AG08395 (cell line): ENCODE measurements at places on chromosomes 1 and 21.

DNA sequence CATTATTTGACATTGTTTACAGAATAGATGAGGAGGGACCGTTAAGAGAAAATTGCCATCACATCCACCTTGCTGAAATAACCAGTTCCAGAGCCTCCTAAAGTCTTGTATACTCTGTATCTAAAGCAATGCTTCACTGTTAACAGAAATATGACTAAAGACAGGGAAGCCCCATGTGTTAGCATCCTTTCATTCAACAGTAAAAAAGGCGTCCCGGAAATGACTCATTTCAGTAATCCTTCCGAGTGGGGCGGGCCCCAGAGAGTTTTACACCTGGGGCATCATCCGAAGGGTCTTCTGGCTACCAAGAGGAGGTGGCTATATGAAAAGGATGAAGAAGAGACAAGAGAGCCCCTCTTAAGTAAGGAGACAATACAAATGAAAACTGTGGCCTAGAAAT is 227.2 kb downstream of the SLC45A1 start:
- no peak for DNase-seq

DNA sequence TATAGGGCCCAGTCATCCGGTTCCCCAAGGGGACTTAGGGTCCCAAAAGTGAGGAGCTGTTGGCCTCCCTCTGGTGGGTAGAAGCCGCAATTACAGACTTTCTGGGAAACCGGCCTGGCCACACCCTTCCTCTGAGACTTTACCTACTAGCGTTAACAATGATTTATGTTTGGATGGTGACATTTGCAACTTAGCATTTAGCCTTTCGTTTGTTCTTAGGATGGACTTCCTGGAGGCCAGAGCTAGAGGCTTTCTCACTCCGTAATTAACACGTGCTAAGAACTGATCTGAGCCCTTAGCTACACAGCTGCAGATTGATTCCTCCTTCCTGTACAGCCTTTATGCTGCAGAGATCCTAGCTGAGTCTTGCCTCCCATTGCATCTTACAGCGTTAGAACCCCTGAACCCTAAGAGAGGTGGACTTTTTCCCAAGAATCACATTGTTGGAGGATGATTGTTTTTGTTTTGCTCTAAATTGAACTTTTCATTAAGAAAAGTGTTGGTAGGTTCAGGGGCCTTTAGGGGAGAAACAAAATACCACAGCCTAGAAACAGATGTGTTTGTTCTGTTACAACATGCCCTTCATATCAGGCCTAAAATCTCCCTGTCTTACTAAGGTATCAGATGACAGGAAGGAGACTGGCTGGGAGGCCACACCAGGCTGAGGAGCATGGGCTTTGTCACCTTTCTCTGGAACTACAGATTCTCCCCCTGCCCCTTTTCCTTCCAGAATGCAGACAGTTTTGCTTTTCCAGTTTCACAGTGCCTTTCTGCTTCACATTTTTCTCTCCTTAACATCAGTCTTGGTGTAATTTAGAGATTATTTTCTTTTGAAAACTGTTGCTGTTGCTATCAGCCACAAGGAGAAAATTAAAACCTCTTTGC is 1.9 kb downstream of the S100A11 start:
- DNase-seq = peak; percentile 73

- no peak for DNase-seq
Measured at GRCh38 chr1:9240914-9241820, 6.6 kb downstream of the H6PD start.

GRCh38 chr1:94754570-94754969 is 65.6 kb upstream of the SLC44A3 start:
- DNase-seq = no peak

DNA sequence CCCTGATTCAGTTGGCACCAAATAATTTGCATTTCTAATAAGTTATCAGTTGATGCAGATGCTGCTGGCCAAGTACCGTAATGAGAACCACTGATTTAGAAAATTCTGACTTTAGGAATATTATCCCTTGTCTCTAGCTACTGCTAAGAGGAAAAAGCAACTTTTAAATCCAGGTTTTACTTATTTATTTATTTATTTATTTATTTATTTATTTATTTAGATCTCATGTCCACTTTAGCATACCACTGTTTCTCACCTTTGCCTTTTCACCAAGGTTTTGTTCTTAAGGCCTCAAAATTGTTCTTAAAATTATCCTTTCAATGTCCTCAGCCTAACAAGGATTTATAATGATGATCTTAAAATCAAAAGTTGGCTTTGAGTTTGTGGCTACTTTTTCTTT is 8.7 kb upstream of the CYYR1 start:
- DNase-seq = no peak

- no peak for DNase-seq
Measured at GRCh38 chr21:14526199-14526598, 19.9 kb downstream of the SAMSN1 start.

DNA sequence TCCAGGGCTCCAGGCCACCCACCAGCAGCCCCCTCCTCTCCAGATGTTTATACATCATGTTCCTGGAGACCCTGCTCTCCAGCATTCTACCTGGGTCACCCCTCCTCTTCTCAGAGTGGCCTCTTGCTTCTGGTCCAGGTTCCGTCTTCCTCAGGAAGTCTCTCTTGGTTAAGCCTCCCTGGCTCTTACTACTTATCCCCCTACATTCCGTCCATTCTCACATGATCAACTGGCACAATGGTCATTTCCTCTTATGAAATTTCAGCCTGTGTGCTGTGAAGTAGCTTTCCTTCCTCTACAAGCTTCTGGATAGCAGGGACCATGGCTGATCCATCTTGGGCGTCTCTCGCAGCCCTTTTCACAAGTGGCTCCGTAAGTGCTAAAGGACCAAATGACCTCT is 33.9 kb upstream of the ATP2B4 start:
- no peak for DNase-seq

- no peak for DNase-seq
Measured at GRCh38 chr1:225684741-225685140, 31.8 kb upstream of the ENAH start.

- DNase-seq = no peak
Measured at GRCh38 chr1:157739229-157739901, 37.6 kb downstream of the FCRL2 start.

DNA sequence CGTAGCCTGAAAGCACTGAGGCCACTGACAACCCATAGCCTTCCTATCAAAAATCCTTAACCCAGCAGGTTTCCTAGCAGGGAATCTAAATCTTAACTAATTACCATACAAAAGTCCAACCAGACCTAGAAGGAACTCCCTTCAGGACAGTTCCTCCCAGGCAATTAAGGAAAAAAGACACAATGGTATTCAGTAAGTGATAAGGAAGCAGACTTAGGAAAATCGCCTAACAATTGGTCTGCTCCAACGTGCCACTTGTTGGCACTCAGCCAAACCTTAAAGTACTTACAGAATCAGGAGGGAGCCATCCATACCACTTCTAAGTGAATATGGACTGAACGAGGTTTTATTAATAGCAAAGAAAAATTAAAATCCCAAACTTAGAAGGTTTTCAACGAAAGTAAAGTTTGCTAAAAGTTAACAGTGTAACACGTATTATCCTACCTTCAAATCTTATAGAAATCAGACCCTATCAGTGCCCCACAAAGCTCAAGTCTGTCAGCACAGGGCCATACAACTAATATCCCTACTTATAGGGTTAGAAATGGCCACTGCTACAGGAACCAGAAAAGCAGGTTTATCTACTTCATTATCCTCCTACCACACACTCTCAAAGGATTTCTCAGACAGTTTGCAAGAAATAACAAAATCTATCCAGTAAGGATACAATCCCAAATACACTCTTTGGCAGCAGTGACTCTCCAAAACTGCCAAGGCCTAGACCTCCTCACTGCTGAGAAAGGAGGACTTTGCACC is 29.0 kb downstream of the SPATA6 start:
- DNase-seq = no peak
